Activated CD8-positive, alpha-beta T cell treated with anti-CD3 and anti-CD28 coated beads for 36 hours (primary cell): ENCODE measurements at places on chromosomes 3 and 15. TPM values are rescaled to one million over a fixed set of nuclear protein-coding genes. Genes with fewer than 3 reads are reported as not detected.

- H3K4me3 ChIP-seq: no peak overlapping the region
- no peaks in the 10 kb centered on the region for H3K4me1 ChIP-seq
- H3K27me3 ChIP-seq: no peaks in the 10 kb centered on the region
- no peak overlapping the region for H3K27ac ChIP-seq
- DNase-seq: no peak
- H3K36me3 ChIP-seq: no peaks in the 10 kb centered on the region
These were observed 167.0 kb downstream of the FMN1 start for GRCh38 chr15:33027306-33028035.

GRCh38 chr15:70493787-70494516 lies 269.4 kb downstream of the UACA start:
- peaks cover 55% of the 10 kb centered on the region for H3K4me1 ChIP-seq
- H3K27me3 ChIP-seq: peaks cover 17% of the 10 kb centered on the region
- no peaks in the 10 kb centered on the region for H3K36me3 ChIP-seq
- H3K27ac ChIP-seq: no peak overlapping the region

DNA sequence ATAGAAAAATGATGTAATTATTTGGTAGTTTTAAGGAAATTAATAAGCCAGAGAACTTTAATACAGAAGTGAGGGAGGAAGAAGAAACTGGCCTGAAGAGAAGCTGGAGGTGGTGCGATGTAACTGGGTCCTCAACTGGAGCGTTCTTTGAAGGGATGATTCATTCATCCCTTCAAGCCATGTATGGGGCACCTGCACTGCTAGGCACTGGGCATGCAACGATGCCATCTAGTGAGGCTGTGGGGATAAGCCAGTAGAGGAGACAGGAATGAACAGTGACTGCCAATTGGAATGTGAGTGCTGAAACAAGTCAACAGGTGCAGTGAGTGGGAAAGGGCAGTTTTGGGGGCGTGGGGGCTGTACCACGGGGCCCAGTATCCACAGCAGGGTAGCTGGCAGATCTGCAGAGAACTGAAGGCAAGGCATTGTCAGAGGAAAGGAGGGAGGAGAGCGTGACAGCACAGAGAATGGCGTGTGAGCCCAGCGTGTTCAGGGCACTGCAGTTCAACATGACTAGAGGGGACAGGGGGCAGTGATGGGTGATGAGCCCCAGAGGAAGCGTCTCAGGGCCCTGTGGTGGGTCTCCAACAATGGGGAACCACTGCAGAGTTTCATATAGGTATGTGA lies 3.8 kb upstream of the KIF23 start:
- no peak overlapping the region for H3K27ac ChIP-seq
- peaks cover 11% of the 10 kb centered on the region for H3K27me3 ChIP-seq
- H3K36me3 ChIP-seq: peaks cover 1% of the 10 kb centered on the region

DNA sequence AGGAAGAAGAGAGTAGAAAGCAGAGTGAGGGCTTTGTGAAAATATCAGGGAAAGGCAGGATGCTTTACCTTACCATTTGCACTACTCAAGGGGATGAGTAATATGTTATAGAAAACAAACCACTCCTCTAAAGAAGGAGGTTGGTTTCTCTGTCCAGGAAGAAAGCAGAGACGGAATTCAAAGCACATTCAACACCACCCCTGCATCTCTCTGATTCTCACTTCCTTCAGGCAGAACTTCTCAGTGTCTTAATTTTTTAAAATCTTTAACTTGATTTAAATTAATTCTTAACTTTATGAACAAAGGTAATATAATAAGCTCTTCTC lies 82.4 kb downstream of the NR2F2 start:
- no peak overlapping the region for H3K27ac ChIP-seq
- peaks cover 2% of the 10 kb centered on the region for H3K4me1 ChIP-seq
- no peak for DNase-seq
- H3K4me3 ChIP-seq: no peak overlapping the region
- H3K27me3 ChIP-seq: peaks cover 77% of the 10 kb centered on the region

GRCh38 chr3:62529230-62529629 lies 155.9 kb upstream of the FEZF2 start:
- DNase-seq: peak; percentile 19
- H3K27ac ChIP-seq: no peak overlapping the region
- no peak overlapping the region for H3K4me3 ChIP-seq

CHST2 gene
- 6.9 TPM for total RNA-seq

- no peak overlapping the region for H3K27ac ChIP-seq
- no peak overlapping the region for H3K4me3 ChIP-seq
- H3K36me3 ChIP-seq: no peaks in the 10 kb centered on the region
- no peak for DNase-seq
- peaks cover 12% of the 10 kb centered on the region for H3K27me3 ChIP-seq
These were observed 14.7 kb upstream of the ATP2B2 start for GRCh38 chr3:10520072-10520471.
